ENCODE measurements at places on chromosomes 2 and 18. TPM values are rescaled to one million over a fixed set of nuclear protein-coding genes. Genes with fewer than 3 reads are reported as not detected.

DNA sequence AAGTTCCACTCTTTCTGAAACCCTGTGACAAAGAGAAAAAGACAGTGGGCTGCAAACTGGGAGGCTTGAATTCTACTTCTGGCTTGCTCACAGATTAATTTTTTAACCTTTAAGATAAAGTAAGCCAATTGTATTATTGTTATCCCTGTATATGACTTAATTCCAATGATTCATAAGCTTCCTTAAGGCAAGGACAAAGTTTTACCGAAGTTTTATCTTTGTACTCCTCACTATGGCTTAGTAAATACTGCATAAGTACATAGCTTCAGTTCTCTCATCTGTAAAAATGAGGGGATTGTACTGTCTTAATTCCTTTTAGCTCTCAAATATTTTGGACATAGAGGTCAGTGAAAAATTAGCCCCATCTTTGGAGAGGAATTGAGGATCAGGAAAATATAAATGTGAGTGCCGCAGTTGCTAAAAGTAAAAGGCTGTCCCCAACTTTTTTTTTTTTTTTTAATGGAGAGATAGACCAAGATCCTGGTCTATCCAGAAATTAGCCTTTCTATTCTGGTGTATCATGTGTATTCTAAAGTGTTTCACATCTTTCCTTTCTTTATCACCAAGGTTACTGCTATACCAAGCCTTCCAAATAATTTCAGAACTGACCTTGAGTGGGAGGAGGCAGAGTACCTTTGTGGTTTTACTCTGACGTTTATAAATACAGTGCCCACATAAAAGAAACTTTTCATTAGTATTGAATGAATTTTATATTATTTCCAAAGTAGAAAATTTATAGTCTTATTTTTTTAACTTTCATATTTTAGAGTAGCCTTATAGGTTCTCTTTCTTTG, 13.3 kb downstream of the RELCH start:
- no peak for DNase-seq
- no peaks in the 10 kb centered on the region for H3K36me3 ChIP-seq
- no peak overlapping the region for H3K4me3 ChIP-seq
- no peaks in the 10 kb centered on the region for H3K27me3 ChIP-seq

- DNase-seq = no peak
- H3K27ac ChIP-seq = no peak overlapping the region
- H3K4me3 ChIP-seq = no peak overlapping the region
- H3K27me3 ChIP-seq = no peaks in the 10 kb centered on the region
Measured at GRCh38 chr2:213129311-213129710, 22.1 kb downstream of the IKZF2 start.

GRCh38 chr18:2981212-2981728, 31.7 kb downstream of the LPIN2 start:
- DNase-seq = no peak
- peak overlapping the region; percentile 84 for H3K27ac ChIP-seq
- H3K27me3 ChIP-seq = no peaks in the 10 kb centered on the region
- H3K36me3 ChIP-seq = no peaks in the 10 kb centered on the region
- peaks cover 5% of the 10 kb centered on the region for H3K4me1 ChIP-seq

- H3K4me3 ChIP-seq = no peak overlapping the region
- peak overlapping the region; percentile 70 for H3K27ac ChIP-seq
- peaks cover 33% of the 10 kb centered on the region for H3K4me1 ChIP-seq
- no peaks in the 10 kb centered on the region for H3K36me3 ChIP-seq
- no peak for DNase-seq
Measured at GRCh38 chr18:9353596-9353995, 19.0 kb downstream of the TWSG1 start.

DNA sequence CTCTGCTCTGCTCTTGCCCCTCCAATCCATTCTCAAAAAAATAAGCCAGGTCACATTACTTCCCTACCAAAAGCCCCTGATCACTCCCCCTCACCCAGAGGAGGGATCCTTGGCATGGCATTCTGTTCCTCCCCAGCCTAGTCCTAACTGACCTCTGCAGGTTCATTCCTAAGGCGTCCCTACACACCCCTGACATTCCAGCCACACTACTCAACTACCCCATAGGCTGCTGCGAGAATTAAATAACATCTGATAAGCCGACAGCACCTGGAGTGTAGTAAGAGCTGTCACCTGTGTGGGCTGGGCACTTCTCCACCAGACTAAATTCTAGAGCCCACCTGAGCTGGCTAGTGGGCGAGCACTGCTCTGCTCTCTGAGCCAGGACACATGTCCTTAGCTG, 44.7 kb upstream of the SLC1A4 start:
- H3K27me3 ChIP-seq = no peaks in the 10 kb centered on the region
- peaks cover 11% of the 10 kb centered on the region for H3K4me1 ChIP-seq
- DNase-seq = no peak

Gene ZAP70
- 2.7 TPM for total RNA-seq

- no peak for DNase-seq
- H3K4me1 ChIP-seq = no peaks in the 10 kb centered on the region
- no peaks in the 10 kb centered on the region for H3K36me3 ChIP-seq
- H3K27me3 ChIP-seq = no peaks in the 10 kb centered on the region
Measured at GRCh38 chr2:54866179-54866578, 142.7 kb downstream of the EML6 start.

DNA sequence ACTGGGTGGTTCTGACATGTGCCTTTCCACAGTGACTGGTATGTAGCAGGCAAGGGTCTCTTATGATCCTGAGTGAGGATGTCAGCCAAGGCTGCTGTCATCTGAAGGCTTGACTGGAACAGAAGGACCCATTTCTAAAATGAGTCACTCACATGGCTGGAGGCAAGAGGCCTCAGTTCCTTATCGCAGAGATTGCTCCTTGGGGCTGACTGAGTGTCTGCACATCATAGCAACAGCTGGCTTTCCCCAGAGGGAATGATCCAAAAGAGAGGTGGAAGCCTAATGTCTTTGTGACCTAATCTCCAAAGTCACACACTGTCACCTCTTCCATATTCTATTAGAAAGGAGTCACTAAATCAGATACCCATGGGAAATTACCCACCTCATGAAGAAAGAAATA, 114.0 kb downstream of the NEDD4L start:
- H3K27me3 ChIP-seq = no peaks in the 10 kb centered on the region
- no peaks in the 10 kb centered on the region for H3K36me3 ChIP-seq
- H3K4me1 ChIP-seq = no peaks in the 10 kb centered on the region
- no peak overlapping the region for H3K27ac ChIP-seq

GRCh38 chr18:22451796-22452195, 34.1 kb upstream of the CTAGE1 start:
- no peak for DNase-seq
- H3K4me1 ChIP-seq = no peaks in the 10 kb centered on the region

Gene NAGK
- 97.4 TPM for total RNA-seq

- no peak overlapping the region for H3K27ac ChIP-seq
- H3K27me3 ChIP-seq = no peaks in the 10 kb centered on the region
- H3K36me3 ChIP-seq = no peaks in the 10 kb centered on the region
- H3K4me1 ChIP-seq = no peaks in the 10 kb centered on the region
- DNase-seq = no peak
Measured at GRCh38 chr2:20197192-20197591, 27.7 kb downstream of the SDC1 start.

GRCh38 chr2:204551512-204551863, 6.2 kb downstream of the PARD3B start:
- H3K27ac ChIP-seq = no peak overlapping the region
- H3K36me3 ChIP-seq = no peaks in the 10 kb centered on the region
- H3K4me1 ChIP-seq = no peaks in the 10 kb centered on the region
- no peak for DNase-seq
- no peak overlapping the region for H3K4me3 ChIP-seq

DNA sequence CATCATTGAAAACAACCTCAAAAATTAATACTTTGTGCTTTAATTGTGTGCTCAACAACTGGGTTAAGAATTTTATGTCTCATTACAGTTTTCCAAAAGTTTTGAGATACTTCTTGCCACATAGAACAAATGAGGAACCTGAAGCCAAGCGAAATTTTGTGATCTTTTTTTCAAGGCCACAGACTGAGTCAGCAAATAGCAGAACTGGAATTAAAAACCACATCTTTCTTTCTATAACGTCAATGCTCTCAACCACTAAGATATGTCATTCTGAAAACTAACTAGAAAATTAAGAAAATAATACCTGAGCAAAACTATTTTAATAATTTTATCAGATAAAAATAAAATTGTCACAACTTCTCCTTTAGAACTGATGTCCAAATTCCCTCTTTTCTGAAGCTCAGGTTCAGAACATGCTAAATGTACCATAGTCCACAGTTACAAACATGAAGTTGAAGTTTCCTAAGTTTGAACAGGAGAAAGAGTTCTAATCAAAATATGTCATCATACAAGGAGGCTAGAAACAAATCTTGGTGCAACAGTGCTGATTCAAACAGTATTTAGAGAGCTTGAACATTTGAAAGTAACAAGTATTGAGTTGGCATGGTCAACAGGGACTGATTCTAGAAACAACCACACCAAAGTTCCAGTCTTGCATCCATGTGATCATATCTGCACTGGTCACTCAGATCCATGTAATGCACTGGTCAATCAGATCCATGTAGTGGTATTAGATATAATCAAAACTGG, 27.6 kb upstream of the CALCRL start:
- no peak overlapping the region for H3K27ac ChIP-seq
- H3K4me1 ChIP-seq = no peaks in the 10 kb centered on the region
- H3K4me3 ChIP-seq = no peak overlapping the region

GRCh38 chr2:56685205-56685604, 501.4 kb downstream of the CCDC85A start:
- DNase-seq = no peak
- no peak overlapping the region for H3K27ac ChIP-seq
- no peaks in the 10 kb centered on the region for H3K27me3 ChIP-seq
- H3K4me1 ChIP-seq = no peaks in the 10 kb centered on the region
- H3K4me3 ChIP-seq = no peak overlapping the region

Gene SPDYA
- 0.32 TPM for total RNA-seq

GRCh38 chr2:120565929-120566328, 169.7 kb upstream of the GLI2 start:
- H3K27me3 ChIP-seq = no peaks in the 10 kb centered on the region
- peaks cover 9% of the 10 kb centered on the region for H3K4me1 ChIP-seq
- H3K27ac ChIP-seq = peak overlapping the region; percentile 49
- no peak for DNase-seq
- H3K4me3 ChIP-seq = no peak overlapping the region
- H3K36me3 ChIP-seq = no peaks in the 10 kb centered on the region

Gene FEV
- total RNA-seq = not detected

Gene SPHKAP
- not detected for total RNA-seq

Gene ALLC
- total RNA-seq = not detected

Gene TFCP2L1
- 5.5 TPM for total RNA-seq

Gene IL1RN
- not detected for total RNA-seq

Gene AQP12A
- total RNA-seq = not detected

GRCh38 chr2:231001921-231002320, 6.0 kb downstream of the SPATA3 start:
- H3K36me3 ChIP-seq = no peaks in the 10 kb centered on the region
- no peaks in the 10 kb centered on the region for H3K27me3 ChIP-seq
- no peak overlapping the region for H3K4me3 ChIP-seq
- no peak for DNase-seq

Gene STK39
- total RNA-seq = 7.5 TPM

GRCh38 chr18:42365591-42365990, 410.6 kb downstream of the PIK3C3 start:
- H3K4me3 ChIP-seq = no peak overlapping the region
- H3K4me1 ChIP-seq = no peaks in the 10 kb centered on the region
- H3K36me3 ChIP-seq = no peaks in the 10 kb centered on the region
- H3K27ac ChIP-seq = no peak overlapping the region

DNA sequence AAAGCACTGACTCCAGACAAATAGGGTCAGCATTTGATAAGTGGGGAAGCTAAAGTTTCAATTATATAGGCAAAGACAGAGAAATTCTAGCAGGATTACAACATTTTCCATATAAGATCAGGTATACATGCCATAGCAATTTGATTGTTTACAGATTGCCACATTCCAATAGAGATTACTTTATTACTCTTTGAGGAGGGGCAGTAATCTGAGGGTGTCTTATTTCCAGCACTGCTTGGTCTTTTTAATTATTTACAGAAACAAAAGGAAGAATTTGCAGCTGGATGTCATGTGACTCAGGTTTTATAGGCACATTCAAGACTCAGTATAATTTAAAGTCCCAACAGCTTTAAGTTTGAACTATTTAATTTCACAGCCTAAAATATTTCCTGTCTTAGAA, 42.5 kb upstream of the GPR39 start:
- H3K4me3 ChIP-seq = no peak overlapping the region
- H3K36me3 ChIP-seq = no peaks in the 10 kb centered on the region
- DNase-seq = no peak
- H3K27me3 ChIP-seq = no peaks in the 10 kb centered on the region

DNA sequence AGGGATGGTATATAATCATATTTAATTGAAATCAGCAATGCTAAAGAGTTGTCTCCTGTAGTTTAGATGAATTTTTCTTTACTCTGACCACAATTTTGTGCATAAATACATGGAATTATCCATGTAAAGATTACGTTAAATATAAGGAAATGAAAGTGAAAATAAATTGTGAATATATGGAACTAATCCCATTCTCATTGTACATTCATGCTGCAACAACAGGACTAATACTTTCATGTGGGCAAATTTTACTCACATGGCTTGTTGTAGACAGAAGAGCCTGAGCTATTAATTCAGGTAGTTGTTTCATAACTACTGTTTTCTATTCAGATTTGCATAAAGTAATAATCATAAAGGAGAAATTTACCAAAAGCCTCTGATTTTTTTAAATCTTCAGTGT, 357.8 kb downstream of the ARHGAP15 start:
- no peaks in the 10 kb centered on the region for H3K4me1 ChIP-seq
- no peak overlapping the region for H3K27ac ChIP-seq

Gene CFAP53
- not detected for total RNA-seq

Gene RAB6C
- total RNA-seq = not detected

Gene FRZB
- 42.5 TPM for total RNA-seq

Gene CD302
- total RNA-seq = 30.9 TPM

Gene METTL5
- total RNA-seq = 42.6 TPM

DNA sequence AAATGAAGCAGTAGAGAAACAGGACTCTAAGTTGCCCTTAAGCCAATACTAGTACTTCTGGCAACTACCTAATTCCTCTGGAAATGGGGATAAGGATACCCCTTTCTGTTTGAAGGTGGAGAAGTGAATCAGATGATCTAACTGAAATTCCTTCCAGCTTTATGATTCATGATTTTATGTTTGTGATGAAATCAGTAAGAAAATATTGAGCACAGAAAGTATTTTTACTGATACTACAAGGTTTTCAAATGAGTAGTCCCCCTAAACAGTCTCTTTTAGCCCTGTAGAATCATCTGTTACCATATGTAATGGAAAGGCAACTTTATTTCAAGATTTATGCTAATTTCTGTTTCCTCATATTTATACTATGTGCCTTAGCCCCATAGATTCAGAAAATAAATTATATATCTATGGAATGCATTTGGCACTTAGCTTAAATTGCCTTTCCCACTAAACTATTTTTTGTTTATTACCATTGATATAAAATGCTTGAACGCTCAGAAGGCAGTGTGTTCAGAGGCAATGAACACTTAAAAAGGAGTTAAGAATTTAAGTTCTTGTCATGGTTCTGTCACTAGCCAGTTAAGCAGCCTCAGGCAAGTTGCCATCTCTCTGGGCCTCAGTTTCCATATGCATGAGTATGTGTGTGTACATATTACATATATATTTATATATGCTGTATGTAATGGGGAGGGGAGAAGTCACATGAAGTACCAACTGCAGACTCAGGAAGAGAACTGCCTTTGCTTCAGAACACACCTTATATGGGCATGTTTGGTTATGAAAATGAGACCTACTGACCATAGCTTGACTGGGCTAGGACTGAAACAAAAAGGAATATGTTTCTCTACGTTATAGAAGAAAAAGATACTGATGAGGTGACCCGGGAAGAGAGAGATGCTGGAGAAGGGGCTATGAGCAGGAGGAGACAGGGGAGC, 97.7 kb downstream of the CDC42EP3 start:
- H3K36me3 ChIP-seq = no peaks in the 10 kb centered on the region
- H3K4me3 ChIP-seq = no peak overlapping the region
- H3K4me1 ChIP-seq = peaks cover 8% of the 10 kb centered on the region
- H3K27me3 ChIP-seq = no peaks in the 10 kb centered on the region
- DNase-seq = no peak
- no peak overlapping the region for H3K27ac ChIP-seq

All from ascending aorta (tissue), 2 donors.